Activated CD4-positive, alpha-beta memory T cell treated with anti-CD3 and anti-CD28 coated beads for 36 hours (primary cell): ENCODE measurements at places on chromosomes 3 and 15. TPM values are rescaled to one million over a fixed set of nuclear protein-coding genes. Genes with fewer than 3 reads are reported as not detected.
A peak's percentile ranks its signal among the peaks of the same experiment; 100 is the strongest.

The GOLGA8G gene
- not detected for total RNA-seq

The SCN10A gene
- total RNA-seq, result not detected

The OR5AC2 gene
- not detected for total RNA-seq

The BMF gene
- 6.9 TPM for total RNA-seq

The GPR156 gene
- total RNA-seq, result not detected

The CPNE9 gene
- not detected for total RNA-seq

The FHIT gene
- 8.7 TPM for total RNA-seq

The TUSC7 gene
- not detected for total RNA-seq

The FAM81A gene
- not detected for total RNA-seq

The NRROS gene
- 25.3 TPM for total RNA-seq

The GHRL gene
- not detected for total RNA-seq

The TF gene
- total RNA-seq, result 0.44 TPM

The KLHL25 gene
- 5.7 TPM for total RNA-seq

GRCh38 chr3:194237110-194237509 lies 101.2 kb downstream of the HES1 start:
- DNase-seq, result no peak

DNA sequence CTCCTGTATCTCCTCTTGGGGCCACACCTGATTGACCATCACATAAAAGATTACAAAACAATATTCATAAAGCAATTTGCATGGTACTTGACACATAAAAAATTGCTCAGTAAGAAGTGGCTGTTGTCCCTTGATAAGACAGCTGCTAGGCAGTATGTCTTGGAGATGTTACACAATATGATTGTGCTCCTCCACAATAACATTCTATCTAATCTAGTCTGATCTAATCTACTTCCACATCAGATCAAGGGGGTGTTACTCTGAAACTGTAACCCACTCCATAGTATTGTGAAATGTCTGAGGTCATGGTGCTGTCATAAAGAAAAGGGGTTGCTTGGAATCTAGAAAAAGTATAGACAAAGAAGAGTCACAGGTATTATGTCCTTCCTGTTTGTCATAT lies 23.4 kb upstream of the AQP9 start:
- DNase-seq, result no peak

GRCh38 chr15:80090041-80090440 lies 30.6 kb downstream of the ZFAND6 start:
- DNase-seq, result no peak

DNA sequence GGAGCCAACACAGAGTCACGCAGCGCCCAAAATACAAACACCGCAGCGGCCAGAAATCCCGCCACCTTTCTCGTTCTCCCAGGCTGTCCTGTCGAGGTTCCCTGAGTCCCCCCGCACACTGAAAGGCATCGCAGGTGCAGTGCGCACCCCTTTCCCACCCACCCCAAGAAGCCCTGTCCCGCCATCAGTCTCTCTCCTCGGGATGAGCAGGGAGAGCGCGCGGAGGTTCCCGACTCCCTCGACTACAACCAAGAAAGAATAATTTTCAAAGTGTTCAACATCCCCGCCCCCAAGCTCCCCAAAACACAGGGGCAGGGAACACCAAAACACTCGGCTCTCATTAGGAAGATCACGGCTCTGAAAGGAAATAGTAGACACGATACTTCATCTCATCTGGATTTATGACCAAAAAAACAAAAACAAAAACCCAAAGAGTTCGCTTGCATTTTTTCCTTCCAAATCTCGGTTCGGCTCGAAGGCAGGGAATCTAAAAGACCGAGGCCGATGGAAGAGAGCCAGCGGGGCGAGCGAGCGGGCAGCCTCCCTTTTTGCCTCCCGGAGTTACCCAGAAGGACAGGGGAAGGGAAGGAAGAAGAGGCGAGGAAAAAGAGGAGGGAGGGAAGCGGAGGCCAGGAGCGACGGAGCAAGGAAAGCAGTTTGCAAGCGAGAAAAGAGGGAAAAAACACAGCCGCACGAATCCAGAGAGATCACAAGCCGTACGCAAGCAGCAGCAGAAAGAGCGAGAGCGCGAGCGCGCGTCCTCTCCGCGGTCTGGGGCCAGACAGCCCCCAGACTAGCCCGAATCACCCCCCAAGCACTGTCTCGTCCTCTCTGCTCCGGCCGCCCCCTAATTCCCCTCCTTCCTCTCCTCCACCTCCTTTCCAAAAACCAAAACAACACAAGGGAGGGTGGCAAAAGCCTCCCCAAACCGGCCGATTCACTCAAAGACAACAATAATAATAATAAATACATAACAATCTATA lies 808 bp downstream of the BCL6 start:
- peak; percentile 58 for DNase-seq

- no peak for DNase-seq
Observed at GRCh38 chr3:124686028-124686670, 44.1 kb upstream of the UMPS start.

- no peak for DNase-seq
Observed at GRCh38 chr3:165895919-165896318, 58.7 kb upstream of the BCHE start.

GRCh38 chr15:45586125-45586524 lies 1.1 kb upstream of the BLOC1S6 start:
- DNase-seq, result no peak

GRCh38 chr15:97959724-97960363 lies 659 bp upstream of the ARRDC4 start:
- DNase-seq, result no peak

- DNase-seq, result no peak
Observed at GRCh38 chr15:48674876-48675275, 29.4 kb upstream of the FBN1 start.

GRCh38 chr15:44535523-44536301 lies 1.2 kb upstream of the EIF3J start:
- DNase-seq, result peak; percentile 53

DNA sequence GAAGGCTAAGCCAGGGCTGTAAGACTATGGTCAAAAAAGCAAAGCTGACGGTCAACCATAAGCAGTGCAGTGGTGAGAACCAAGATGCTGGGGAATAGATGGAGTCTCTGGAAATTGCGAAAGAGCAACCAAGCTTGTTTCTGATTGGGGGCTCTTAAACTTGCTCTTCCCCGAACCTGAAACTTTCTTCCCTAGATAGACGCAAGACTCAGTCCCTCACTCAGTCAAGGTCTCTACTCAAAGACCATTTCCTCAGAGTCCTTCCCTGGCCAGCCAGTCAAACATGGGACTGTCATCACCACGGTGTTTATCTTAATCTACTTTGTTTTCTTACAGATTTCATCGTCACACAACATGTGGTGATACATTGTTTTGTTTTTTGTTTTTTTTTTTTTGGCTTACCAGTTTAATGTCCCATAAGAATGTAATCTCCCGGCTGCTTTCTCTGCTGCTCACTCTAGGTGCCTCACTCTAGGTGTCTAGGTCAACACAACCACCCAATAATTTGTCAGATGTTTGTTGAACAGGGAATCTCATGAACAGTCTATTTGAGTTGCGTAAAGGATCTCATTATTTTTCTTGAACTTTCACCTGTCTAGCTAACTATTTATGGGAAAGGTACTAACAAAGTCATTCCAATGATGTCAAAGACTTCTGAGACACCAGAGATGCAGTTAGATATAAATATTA lies 495.4 kb downstream of the FOXP1 start:
- DNase-seq, result no peak

DNA sequence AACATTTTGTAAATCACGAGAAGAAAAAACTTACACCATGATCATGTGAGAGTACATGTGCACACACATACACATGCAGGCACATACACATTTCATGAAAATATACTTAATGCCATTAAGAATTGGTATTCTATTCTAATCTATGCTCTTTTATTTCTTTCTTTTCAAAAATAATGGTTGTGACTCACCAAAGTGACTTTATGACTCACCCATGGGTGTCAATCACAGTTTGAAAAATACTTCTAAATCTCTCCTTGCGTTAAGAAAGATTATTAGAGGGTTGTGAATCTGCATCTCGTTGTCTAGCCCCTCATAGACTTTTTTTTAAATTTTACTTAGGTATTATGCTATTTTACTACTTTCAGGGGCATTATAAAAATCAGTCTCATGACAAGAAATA lies 254.2 kb downstream of the TUSC7 start:
- no peak for DNase-seq

DNA sequence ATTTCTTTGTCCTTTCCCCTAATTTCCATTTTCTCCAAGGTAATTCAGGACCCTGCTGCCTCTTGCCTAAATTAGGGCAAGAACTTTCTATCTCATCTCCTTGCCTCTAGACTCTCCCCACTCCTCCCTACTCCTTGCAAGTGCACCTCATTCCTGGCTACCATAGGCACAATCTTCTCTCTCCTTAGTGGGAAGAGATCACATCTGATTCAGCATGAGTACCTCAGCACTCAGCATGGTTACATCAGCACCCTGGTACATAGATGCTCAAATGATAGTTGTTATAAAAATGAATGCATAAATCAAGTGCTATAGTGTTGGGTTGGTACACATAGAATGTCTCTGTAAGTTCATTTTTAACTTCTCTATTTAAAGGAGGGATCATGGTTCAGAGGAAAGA lies 313.4 kb upstream of the RASGRP1 start:
- DNase-seq, result no peak

DNA sequence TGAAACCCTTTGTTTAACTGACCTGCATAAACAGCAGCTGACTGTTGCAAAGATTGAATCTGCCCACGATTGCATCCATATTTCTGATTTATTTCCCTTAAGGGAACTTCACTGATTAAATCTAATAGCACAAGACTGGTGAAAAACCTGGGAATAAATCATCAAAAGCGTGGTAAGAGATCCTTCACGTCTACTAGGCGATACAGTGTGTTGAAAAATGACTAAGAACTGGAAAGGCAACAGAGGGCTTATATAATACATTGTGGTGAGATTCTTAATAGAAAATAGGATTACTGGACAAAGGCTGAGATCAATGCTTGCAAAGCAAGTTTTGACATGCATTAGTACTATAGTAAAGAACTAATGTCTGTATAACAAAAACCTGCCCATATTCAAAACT lies 49.0 kb downstream of the POLQ start:
- DNase-seq, result no peak

- DNase-seq, result no peak
Observed at GRCh38 chr15:101427606-101428487, 61.7 kb downstream of the PCSK6 start.
